ENCODE measurements at places on chromosomes 12 and 14.

DNA sequence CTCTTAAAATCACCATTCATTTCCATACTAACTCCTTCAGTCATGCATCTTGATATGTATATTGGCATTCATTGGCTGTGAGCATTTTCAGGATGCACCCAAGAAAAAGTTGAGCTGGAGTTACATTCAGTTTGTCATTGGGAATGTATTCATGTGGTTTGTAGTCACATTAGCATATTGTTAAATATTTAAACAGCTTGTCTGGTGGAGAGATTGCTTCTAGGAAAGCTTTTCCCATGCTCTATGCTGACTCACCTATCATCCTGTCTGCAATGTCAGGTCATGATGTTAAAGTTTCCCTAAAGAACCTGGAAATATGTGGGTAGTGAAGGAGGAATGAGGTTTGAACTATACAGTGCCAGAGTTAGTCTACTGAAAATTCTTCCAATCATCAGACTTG lies 583.6 kb downstream of the GALC start:
- no peak for DNase-seq

DNA sequence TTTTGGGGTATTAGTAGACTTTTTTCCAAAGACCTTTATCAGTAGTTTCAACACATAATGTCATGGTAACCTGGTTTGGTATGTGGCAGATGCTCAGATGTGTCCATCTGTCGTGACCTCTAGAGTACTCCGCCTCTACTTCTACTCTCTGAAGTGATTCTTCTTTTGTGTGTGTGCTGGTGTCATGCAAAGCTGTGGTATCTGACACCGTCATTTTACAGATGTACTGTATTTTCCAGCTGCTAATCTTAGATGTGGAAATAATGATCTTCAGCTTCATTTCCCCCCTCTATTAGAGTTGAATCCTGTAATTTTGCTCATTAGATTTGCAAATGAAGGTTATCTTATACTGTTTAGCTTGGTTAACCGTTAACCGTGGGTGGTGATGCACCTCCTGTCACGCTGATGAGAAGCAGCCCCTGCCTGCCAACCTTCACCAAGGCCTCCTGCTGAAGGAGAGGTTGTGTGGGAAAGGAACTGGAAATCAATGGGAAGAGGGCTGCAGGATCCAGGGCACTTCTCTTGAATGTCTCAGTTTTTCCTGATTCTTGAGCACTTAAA lies 222.4 kb upstream of the AMIGO2 start:
- DNase-seq: no peak

DNA sequence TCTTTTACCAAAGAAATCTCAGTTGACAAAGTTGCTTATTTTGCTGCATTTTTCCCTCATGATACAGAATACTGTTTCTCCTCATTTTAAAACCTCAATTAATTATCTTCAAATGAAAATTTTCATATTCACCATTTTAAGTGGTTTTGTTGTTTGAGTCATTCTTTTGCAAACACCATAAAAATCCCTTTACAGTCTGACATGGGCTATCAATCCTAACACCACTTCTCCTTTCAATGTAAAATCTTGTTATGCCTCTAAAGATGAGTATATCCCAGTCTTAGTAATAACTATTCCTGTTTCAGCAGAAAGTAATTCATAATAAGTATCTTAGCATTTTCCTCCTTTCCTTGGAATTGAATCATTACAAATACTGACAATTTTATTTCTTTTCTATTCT lies 192.2 kb downstream of the SYT1 start:
- DNase-seq: no peak

DNA sequence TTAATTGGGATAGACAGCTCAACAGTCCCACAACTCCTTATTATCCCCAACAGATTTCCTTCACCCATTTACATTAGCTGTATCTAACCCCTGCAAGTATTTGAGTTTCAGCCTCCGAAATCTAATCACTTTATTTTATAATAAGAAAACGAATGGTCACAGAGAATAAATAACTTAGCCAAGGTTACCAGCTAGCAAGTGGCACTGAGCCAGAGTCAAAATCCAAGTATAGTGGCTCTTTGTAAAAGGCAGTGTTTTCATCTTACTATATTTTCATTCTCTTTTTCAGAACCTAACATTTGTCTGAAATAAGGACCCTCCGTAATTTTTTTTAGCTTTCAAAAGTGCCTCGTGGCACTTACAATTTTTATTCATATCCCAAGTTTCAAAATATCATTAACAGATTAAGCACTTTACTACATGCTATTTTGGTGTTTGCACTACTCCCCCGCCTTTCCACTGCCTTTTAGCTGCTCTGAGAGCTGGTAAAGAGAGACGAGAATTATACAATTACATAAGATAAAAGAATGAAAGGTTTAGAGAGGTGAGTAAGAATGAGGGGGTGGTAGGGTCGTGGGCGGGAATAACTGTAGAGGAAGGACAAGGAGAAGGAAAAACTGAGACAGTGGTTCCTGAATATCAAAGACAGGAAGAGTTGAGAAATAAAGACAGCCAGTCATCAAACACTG lies 3.7 kb upstream of the USP15 start:
- DNase-seq: no peak

- no peak for DNase-seq
Measured at GRCh38 chr12:19140381-19141236, 11.1 kb downstream of the PLEKHA5 start.

GRCh38 chr12:51247523-51248206 lies 9.0 kb downstream of the DAZAP2 start:
- no peak for DNase-seq

DNA sequence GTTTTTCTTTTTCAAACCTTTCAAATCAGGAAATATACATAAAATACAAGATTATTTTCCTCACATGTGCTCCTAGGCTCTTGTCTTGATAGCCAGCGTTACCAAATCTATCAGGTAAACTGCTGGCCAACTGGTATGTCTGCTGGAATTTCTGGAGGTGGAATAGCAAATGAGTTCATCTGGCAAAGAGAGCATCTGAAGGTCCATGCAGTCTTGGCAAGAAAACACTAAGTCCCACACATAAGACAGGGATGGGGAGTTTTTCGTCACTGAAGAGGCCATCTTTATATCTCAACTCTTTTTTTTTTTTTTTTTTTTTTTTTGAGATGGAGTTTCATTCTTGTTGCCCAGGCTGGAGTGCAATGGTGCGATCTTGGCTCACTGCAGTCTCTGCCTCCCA lies 60.1 kb downstream of the DERA start:
- DNase-seq: no peak

DNA sequence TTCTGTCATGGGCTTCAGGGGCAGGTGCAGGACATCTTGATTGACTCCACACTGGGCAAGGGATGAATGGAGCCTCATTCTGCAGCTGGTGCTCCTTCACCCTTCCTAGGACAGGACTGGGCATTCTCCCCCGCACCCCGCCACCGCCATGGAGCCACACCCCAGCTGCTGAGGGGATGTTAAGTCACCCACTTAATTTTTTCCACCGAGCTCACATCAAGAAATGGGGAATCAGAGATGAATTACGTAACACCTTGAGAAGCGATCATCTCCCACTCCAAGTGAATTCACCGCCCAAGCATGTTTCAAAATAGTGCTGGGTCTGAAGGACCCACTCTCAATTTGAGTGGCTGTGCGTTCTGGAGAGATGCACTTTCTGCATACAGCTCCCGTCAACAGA lies 94.2 kb downstream of the EML1 start:
- no peak for DNase-seq
